Ecto neural progenitor cell (in vitro differentiated cells): ENCODE measurements at places on chromosomes 2 and 18.

- DNase-seq, result no peak
Measured at GRCh38 chr18:24364177-24364576, 33.4 kb downstream of the OSBPL1A start.

DNA sequence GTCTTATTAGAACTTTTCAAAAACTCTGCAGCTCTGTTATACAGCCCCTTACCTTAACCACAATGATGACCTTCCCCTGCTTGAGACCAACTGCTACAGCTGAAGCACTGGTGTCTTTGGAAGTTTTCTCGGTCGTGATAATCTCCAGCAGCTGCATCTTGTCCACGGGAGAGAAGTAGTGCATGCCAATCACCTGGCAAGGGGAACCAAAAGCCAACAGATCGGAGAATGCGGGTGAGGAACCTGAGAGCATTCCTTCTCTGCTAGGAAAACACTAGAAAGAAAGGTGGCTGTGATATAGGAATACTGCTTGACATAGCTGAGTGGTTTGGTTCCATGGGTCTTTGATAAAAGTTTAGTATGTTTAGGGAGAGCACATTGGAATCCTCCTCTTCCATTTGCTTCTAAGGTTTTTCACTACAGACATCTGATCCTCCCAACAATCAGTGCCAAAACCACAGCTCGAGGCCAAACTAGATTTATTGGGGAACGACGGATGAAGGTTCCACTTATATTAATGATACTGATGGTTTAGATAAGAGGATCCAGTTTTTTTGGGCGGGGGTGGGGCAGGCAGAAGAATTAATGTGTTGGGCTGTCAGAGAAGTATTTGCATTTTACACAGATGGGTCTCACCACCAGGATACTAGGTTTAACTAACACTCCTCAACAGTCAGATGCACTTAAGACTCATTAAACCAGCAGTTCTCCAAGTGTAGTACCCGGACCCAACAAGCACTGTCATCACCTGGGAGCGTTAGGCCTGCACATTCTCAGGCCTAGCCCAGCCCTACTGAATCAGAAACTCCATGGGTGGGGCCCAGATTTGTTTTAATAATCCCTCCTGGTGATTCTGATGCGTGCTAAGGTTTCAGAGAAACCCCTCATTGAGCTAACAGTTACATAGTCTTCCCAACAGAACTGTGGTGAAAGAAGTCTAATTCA, 22.4 kb downstream of the GAREM2 start:
- no peak for DNase-seq

DNA sequence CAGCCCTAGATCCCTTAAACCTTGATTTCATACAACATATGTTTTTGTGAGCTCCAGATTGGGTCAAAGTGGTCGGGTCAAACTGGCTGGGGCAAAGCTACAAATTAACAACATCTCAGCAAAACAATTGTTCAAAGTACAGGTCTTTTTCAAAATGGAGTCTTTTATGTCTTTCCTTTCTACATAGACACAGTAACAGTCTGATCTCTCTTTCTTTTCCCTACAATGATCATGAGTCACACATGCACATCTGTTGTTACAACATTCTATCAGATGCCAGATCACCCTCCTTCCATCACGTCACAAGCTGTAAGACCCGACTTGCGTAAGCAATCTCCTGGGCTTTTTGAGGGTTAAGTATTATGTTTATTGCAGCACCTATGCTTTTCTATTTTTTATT, 55.1 kb downstream of the RHOB start:
- DNase-seq, result no peak

DNA sequence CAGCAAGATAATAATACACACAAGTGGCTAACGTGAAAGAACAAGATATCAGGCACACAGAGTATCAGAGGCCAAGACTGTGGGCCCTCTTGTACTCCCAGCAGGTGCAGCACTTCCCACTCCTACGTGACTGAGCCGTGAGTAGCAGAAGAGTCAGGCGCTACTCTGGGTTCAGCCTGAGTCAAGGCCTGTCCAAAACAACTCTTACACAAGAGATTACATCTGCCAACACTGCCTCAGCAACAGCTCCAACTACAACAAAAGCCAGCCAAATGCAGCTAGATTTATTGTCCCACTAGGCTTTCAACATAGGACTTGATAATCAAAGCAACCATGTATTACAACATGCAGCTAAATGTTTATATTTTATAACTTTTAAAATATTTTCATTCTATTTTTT, 56.2 kb downstream of the ITSN2 start:
- DNase-seq, result no peak

- peak; percentile 84 for DNase-seq
Measured at GRCh38 chr18:37294951-37295350, 270.6 kb downstream of the CELF4 start.

GRCh38 chr18:2883076-2883735, 36.4 kb downstream of the EMILIN2 start:
- no peak for DNase-seq

GRCh38 chr18:46321955-46322354, 217.8 kb downstream of the HAUS1 start:
- no peak for DNase-seq
